DMS79 (cell line): ENCODE measurements at places on chromosomes 11 and 22.
A peak's percentile ranks its signal among the peaks of the same experiment; 100 is the strongest.

GRCh38 chr11:119780222-119780953 is 51.4 kb upstream of the NECTIN1 start:
- no peak for DNase-seq

- DNase-seq = peak; percentile 36
Measured at GRCh38 chr11:66568124-66568916, at the start of gene CTSF. TSS of gene CTSF (minus strand) at chr11:66568606. CDS start at chr11:66568486, 120 bp downstream.

GRCh38 chr22:19615001-19615461 is 90.8 kb upstream of the CLDN5 start:
- DNase-seq = no peak

GRCh38 chr11:9562716-9563115 is 10.8 kb upstream of the WEE1 start:
- DNase-seq = no peak

- no peak for DNase-seq
Measured at GRCh38 chr11:124736736-124737135, 3.0 kb upstream of the NRGN start.

GRCh38 chr11:31414338-31414737 is 44.7 kb downstream of the DNAJC24 start:
- DNase-seq = no peak

DNA sequence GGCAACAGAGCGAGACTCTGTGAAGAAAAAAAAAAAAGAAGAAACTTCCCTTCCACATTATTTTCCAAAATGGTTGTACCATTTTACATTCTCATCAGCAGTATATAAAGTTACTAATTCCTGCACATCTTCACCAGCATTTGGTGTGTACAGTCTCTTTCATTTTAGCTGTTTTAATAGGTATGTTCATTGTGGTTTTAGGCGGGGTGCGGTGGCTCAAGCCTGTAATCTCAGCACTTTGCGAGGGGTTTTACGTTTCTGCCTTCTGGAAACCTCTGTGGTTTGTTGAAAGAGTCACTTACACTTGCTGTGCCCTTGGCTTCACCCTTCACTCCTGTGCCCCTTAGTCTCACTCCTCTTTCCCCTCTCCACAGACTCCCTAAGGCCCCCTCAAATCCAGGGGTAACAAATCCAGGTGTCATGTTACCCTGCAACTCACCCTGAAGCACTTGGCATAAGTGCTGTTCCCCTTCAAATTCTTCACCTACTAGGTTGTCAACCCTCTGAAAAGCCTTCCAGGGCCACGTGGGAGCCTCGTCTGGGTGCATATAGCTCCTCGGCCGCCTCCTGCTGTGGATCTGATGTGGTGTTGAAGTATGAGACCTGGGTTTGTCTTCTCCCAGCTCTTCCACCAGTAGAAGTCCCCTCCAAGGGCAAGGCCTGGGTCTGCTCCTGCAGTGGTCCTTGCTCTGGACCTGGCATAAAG is 20.8 kb downstream of the TOB2 start:
- peak; percentile 38 for DNase-seq

GRCh38 chr11:119092880-119093842 is 8.5 kb downstream of the HMBS start:
- no peak for DNase-seq

- no peak for DNase-seq
Measured at GRCh38 chr11:128933481-128934178, 9.0 kb downstream of the TP53AIP1 start.

GRCh38 chr11:28195449-28195848 is 87.3 kb downstream of the METTL15 start:
- DNase-seq = no peak

GRCh38 chr11:10349806-10350205 is 44.9 kb downstream of the ADM start:
- no peak for DNase-seq

GRCh38 chr11:96474263-96474662 is 84.5 kb downstream of the JRKL start:
- DNase-seq = no peak

DNA sequence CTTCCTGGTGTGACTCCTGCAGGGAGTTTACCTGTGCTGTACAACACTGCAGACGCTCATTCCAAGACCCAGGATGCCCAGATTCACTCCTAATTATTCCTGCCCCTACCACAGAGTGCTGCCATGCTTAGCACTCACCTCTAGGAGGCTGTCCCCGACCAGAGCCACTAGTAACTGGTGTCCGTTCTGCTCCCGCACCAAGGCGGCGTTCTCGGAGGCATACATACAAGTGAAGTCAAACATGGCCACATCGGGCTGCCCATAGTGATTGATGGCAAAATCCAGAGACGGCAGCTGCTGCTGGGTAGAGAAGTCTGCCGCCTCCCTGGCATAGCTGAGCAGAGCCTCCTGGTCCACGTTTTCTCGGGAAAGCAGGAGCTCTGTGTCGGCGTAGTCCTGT is 122.3 kb upstream of the BID start:
- DNase-seq = no peak

GRCh38 chr11:67468056-67468455 is 995 bp downstream of the TMEM134 start:
- peak; percentile 19 for DNase-seq

- no peak for DNase-seq
Measured at GRCh38 chr11:126404367-126404766, 48.9 kb downstream of the ST3GAL4 start.

DNA sequence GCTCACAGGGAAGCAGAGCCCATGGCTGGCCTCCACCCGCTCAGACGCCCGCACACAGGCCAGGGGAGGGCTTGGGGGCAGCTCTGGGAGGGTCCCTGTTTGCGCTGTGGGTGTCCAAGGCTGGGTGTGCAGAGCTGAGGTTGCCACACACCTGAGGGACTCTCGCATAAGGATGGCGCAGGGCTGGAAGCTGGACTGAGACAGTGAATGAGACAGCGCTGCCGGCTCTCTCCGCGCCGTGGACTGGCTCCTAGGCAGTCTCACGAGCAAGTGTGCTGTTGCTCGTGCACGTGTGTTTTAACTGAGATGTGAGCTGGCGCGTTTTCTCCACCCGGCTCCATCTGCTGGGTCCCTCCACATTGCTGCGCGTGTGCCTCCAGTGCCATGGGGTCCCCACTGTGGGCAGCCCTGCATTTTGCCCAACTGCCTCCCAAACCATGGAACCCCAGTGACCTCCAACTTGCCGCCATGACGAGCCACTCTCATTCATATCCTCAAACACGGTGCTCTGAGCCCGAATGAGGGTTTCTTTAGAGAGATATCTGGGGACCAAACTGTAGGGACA is 4.2 kb upstream of the BID start:
- no peak for DNase-seq

DNA sequence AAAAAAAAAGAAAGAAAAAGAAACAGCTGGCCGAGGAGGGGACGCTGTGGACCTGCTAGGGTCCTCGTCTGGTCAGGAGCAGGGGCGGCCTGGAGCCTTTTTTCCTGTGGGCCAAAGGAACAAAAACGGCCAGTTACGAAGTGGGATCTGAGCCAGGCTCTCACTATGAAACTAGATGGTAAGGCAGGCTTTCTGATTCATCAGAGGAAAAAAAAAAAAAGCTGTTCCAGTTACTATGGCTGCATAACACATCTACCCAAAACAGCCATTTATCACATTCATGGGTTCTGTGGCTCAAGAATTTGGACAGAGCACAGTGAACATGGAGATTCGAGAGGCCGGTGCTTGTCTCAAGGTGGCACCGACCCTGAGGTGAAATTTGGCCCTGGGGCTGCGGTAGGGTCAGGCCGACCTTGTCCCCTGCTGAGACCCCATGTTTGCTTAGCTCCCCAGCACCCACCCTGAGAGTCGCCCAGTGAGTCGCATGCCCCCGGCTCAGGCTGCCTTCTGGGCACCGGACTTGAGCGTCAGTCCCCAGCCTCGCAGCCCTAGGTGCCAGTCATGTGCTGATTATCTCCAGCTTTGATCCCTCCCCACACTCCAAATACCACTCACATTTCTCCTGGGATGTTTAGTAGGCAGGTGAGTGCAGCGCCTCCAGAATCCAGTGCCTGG is 34.2 kb downstream of the MRGPRD start:
- no peak for DNase-seq

DNA sequence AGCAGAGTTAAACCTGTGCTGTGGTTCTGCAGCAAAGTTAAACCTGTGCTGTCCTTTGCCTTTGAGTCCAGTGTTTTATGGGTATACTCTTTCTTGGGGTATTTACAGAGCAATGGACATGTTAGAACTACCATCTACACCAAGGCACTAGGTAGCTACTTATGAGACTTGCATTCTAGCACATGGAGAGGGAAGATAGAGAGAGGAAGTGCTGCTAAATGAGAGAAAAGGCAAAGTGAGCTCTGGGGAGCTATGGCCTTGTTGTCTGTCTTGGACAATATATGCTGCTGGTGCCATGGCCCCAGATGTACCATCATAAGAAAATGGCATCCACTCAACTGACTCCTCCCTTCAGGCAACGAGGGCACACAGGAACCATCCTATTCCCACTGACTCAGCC is 91.5 kb downstream of the SLC1A2 start:
- no peak for DNase-seq

- DNase-seq = no peak
Measured at GRCh38 chr11:67274768-67275605, 8.7 kb downstream of the GRK2 start.

- no peak for DNase-seq
Measured at GRCh38 chr11:15195454-15196200, 80.9 kb downstream of the INSC start.

DNA sequence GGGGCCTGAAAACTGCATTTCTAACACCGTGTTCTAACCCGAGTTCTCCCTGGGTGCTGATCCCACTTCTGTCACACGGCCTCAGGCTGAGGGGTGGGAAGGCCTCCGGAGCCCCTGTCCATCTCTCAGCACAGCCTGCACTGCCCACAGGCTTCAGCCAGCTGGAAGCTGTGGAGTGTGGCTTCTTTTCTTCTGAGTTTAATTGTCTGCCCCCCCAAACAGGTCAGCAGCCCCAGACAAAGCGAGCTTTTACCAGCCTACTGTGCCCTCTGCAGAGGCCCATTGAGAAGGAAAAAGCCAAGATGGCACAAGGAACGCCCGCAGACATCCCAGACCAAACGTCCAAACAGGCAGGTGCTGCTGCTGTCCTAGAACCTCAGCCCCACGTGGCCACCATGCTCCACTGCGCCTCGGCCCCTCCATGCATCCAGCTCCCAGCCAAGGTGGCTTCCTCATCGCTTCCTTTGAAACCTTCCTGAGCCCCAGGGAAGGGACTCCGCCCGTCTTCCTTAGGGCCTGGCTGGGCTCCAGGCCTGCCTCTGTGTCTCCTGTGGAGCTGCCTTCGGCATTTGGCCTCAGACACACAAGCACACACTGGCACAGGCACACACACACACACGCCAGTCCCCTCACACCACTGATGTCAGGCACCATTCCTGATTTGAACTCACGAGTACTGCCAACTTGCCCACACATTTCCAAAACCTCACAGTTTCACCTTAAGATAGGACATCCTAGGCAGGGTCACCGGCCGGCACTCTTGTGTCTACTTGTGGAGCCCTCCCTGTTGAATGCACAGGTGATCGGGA is 1.7 kb downstream of the MOB2 start:
- DNase-seq = no peak

DNA sequence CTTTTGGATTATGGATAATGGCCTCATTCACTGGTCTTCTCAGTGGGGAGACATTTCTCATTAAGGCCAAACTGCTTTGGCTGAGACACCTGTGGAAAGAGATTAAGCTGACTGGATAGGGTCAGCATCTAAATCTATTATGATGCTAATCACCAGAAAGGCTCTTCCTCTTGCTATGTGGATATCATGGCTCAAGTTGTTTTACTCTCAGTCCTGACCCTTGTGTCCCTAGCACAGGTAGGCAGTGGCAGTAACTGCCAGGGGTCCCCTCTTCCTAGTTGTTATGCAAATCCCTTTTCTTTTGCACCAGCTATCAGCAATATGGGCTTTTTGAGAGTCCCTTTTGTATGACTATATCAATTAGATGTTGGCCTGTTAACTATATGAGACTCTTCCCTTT is 335.7 kb upstream of the PLET1 start:
- no peak for DNase-seq
